ENCODE measurements at places on chromosomes 4 and X. TPM values are rescaled to one million over a fixed set of nuclear protein-coding genes. Genes with fewer than 3 reads are reported as not detected.

Gene S100P
- total RNA-seq = 0.31 TPM

Gene ADGRG2
- under 0.01 TPM for total RNA-seq

Gene PABPC1L2B
- not detected for total RNA-seq

Gene FAM133A
- total RNA-seq = not detected

Gene FMR1NB
- total RNA-seq = not detected

Gene KLF8
- 3.0 TPM for total RNA-seq

Gene GPR119
- not detected for total RNA-seq

Gene CT45A7
- total RNA-seq = not detected

Gene LUZP4
- total RNA-seq = not detected

Gene MAGEB1
- total RNA-seq = not detected

Gene FHIP1A
- 2.8 TPM for total RNA-seq

Gene P2RY10
- 140 TPM for total RNA-seq

Gene GPR34
- total RNA-seq = 1.5 TPM

Gene SHROOM4
- total RNA-seq = 0.31 TPM

Gene MAML3
- 4.4 TPM for total RNA-seq

Gene HTN1
- not detected for total RNA-seq

Gene TRMT10A
- 1.8 TPM for total RNA-seq

Gene RAB9B
- total RNA-seq = under 0.01 TPM

Gene TAB3
- total RNA-seq = 27.1 TPM

Gene EFHC2
- 6.1 TPM for total RNA-seq

Gene PRDM5
- 0.94 TPM for total RNA-seq

Measured in mononuclear cell (primary cell).